ENCODE measurements at places on chromosomes 5 and 9.

- DNase-seq: no peak
These were observed 30.0 kb downstream of the S1PR3 start for GRCh38 chr9:89021154-89021803.

DNA sequence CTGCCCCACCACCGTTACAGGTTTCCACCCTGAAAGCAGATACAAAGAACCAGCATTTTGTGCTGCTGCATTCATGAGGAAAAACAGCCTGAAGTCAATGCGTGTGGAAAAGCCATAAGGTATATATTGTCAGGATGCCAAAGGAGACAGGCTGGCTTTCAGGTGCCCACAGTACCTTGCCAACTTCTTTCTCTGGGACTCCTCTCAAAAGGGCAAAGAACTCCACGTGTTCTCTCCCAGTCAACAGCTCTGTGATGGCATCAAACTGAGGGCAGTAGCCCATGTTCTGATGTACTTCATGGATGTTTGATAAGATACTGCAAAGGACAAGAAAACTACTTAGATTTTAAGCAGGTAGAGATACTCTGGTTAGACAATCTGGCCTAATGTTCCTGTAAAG, 24.3 kb downstream of the NIPSNAP3B start:
- DNase-seq: no peak

DNA sequence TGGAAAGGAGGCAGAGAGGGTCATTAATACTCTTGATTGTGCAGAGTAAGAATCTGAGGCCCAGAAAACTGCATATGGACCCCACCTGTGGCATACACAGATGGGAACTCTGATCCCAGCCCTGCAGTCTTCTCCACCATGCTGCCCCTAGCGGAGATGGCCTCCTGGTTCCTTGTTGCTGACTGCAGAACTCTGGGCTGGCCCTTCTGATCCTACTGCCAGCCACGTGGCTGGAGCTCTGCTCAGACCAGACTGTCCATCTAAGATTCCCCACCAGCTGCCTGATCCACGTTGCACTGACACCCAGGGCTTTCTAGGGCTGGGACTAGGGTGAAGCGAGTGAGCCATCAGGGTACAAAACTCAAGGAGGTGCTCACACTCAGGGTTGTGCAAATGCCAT, 245.7 kb upstream of the NR4A3 start:
- DNase-seq: no peak

- DNase-seq: no peak
These were observed 620.2 kb downstream of the ACTL7B start for GRCh38 chr9:108235609-108236008.

- no peak for DNase-seq
These were observed 4.0 kb upstream of the PTPDC1 start for GRCh38 chr9:94080249-94080648.

GRCh38 chr5:95543017-95543705, 11.6 kb downstream of the SKIC3 start:
- no peak for DNase-seq

DNA sequence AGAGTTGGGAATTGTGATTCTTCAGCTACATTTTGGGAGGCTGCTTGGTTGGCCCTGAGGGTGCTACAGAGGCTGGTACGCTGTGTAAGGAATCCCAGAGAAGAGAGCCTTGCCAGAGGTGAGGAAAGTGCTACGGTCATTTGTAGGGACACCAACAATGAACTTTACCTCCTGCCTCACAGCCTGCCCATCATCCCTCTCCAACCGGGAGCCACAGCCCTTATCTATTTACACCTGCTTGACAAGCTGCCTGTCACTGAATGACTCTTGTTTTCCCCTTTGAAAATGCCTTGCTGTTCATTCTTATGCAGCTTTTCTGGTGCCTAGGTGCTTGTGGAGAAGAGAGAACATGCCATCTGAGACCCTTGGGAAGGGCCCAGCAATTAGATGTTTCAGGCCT, 110.8 kb downstream of the PCSK1 start:
- no peak for DNase-seq

- no peak for DNase-seq
These were observed 248.3 kb downstream of the FBXL7 start for GRCh38 chr5:15748266-15748665.

- peak; percentile 26 for DNase-seq
These were observed 143.4 kb upstream of the KLF9 start for GRCh38 chr9:70557661-70558369.

DNA sequence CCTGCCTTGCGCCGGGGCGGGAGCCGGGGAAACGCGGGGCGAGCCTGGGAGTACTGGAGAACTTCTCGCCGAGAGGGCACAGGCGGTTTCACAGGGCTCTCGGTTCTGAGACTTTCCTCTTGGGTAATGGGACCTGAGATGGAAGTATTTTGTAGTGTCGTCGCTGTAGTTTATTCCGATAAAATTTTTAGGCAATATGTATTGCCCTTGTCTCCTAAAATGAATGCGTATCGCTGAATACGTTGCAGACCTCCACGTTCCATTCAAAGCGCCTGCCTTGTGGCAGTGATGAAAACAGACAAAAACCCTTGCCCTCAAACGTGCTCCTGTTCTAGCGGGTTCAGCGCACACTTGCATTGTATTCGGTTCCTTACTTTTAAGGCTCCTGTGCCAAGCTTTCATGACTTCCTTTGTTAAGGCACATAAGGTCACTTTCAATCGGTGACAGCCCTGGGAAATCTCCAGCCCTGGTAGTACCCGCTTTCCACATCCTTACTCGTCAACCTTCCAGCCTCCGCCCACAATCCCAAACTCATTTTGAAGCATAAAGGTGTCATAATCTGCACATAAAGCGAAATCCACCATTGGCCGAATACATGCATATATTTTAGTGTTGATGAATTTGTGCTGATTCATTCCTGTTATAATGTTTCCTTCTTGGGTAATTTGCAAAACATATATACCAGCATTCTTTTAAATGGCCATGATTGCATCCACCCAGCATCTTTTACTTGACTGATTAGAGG, 694 bp downstream of the RMI1 start:
- peak; percentile 47 for DNase-seq

GRCh38 chr5:175317872-175318271, 126.1 kb downstream of the DRD1 start:
- DNase-seq: no peak

DNA sequence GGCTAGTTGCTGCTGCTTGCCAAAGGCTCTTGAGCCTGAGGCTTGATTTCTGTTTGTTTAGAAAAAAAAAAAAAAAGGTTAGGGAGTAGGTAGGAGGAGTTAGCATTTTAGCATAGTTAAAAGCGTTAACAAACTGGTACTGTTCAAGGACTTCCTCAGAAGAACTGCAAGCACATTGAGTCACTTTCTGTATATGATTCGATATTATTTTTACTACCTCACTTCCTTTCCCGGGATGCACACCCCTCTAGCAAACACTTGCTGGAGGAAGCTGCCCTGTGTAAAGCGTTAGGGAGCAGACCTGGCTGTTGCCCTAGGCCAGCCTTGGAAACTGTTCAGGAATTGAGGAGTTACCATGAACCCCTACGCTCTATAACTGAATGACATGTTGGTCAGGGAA, 15.7 kb upstream of the CEP120 start:
- DNase-seq: no peak

DNA sequence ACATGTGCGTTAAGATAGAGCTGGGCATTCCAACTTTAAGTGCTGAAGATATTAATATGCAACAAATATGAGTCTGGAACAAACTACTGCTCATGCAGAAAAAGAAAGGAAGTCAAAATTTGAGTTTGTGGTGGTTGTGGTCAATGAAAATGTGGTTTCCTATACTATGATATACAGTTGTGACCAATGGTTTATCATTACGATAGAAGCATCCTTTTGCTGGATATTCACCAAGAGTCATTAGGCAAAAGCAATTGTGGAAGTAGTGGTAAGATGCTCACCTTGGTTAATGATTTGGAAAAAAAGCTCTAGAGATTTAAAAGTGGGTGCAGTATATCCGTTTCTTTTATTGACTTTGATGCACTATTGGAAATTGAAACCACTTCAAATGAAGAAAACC, 1007.0 kb downstream of the NR2F1-AS1 start:
- no peak for DNase-seq

DNA sequence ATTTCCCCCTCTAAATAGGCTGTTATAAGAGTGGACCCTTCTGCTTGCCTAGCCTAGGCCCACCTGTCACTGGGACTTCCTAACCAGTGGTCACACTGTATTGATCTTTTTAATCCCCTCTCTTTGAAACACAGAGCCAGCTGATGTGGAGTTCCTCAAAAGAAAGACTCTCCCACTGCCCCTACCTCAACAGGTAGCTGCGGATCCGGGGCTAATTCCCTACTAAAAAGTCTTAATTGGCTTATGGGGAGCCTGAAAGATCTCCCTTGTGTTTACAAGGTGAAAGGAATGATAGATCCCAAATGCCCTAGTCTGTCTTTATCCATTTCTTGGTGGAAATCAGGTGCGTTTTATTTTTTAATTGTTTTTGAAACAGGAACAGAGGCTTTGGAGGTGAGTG, 2.0 kb downstream of the NEUROG1 start:
- no peak for DNase-seq

DNA sequence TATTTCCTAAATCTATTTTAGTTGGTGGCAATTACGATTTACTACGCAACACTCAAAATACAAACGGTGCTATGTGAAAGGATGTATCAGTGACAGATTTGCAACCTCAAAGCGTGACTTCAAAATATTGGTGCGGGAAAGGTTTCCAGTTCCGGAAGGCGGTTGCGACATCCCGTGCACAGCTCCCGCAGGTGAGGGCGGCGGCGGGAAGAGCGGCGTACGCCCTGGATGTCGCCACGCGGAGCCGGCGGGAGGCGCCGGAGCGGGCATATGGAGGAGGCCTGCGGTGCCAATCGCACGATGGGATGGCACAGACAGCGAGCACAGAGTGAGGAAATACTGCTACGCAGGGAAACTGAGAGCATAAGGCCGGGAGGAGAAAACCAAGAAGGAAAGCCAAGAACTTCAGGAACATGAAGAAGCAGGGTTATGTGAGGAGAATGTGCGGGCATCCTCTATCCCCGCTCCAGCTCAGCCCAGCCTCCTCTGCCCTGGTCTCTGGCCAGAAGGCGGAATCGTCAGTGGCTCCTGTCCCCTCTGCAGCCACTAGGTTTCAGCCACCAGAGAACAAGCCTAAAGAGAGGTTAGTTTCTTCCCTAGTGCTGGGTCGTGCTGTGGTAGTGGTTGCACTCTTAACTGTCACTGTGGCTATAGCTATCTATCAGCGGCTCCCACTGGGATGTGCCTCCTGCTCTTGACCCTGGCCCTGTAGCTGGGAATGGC, 378.1 kb upstream of the TLE4 start:
- no peak for DNase-seq

- no peak for DNase-seq
These were observed 26.1 kb downstream of the MAP1B start for GRCh38 chr5:72133212-72133990.

DNA sequence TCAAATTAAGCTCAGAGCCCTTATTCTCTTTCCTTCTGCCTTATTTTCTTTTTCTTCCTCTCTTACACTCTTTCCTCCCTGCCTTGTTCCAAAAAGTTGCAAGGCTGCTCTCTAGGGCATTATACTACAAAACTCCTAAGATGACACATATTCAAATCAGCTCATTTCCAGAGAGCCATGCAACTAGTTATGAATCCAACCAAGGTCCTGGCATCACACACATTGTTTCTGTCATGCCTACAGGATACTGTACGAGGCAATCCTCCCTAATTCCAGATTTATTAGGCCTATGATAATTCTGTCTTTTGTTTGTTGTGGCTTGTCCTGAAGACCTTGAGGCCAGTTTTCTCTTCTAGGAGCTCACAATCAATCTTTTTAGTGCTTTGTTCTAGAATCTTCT, 87.0 kb upstream of the TBCA start:
- no peak for DNase-seq

DNA sequence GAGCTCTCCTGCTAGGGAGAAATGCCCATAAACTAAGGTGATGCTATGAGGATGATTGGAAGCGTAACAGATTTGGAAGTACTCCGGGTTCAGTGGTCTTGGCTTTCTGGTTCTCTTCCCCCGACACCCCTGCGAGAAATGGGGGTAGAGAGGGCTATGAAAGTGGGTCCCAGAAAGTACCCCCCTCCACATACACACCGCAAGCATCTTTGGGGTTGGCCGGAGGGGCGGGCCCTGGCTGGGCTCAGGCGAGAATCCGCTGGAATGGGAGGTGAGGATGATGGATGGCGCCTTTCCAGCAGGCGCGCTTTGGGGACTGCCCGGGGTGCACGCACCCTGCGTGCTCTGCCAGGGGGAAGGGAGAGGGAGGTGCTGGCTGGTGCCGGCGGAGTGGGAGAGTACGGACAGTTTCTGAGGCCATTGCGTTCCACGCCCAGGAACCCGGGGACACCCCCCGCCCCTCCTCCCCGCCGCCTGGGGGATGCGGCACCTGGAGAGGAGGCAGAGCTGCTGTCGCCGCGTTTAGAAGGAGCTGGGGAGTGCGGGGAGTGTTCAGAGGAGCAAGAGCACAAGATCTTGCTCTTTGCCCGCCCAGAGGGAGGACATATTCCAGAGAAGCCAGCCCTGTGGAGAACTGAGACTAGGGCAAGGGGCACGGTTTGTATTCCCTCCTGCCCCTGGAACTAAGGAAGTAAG, 1.9 kb downstream of the PCSK5 start:
- no peak for DNase-seq

DNA sequence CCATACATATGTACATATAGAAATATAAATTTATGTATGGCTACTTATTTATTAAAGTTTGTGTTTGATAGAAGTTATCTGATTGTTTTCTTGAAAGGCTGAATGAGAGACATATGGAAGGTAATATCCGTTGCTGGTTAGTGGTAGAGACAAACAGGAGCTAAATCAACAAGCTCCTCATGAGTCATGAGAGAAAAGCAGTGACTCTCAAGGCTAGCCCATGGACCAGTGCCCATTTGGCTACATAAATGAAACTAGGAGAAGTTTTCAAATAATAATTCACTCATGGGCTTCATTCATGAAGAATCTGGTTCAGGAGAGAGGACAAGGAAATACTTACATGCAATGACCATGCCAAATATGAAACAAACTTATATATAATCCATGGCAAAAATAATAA, 504.5 kb upstream of the ITGA1 start:
- no peak for DNase-seq

GRCh38 chr5:777756-778161, 6.8 kb downstream of the ZDHHC11B start:
- no peak for DNase-seq

- peak; percentile 43 for DNase-seq
These were observed 388 bp downstream of the ANKS6 start for GRCh38 chr9:98795970-98796363.

- DNase-seq: no peak
These were observed 30.1 kb downstream of the ZNF462 start for GRCh38 chr9:106893088-106893487.

- DNase-seq: no peak
These were observed 46.8 kb downstream of the APTX start for GRCh38 chr9:32954642-32955041.

- no peak for DNase-seq
These were observed 41.6 kb downstream of the TARS1 start for GRCh38 chr5:33482335-33482734.

DNA sequence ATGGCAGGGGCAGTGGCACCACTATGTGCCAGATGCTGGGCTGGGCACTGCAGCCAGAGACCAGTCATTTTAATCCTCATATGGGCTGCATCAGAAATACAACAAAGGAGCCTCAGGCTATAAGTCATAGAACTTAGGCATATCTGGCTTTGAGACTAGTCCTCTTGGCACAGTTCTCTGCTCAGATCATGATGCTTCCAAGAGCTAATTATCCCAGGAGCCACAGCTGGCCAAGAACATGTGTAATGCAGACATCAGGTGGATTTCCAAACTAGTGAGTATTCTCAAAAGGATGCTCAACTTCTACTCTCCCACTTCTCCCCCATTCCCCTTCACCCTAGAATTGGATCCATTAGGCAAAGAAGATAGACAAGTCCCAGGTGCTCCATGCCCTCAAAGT, 562.2 kb upstream of the TRPC7 start:
- DNase-seq: no peak

- no peak for DNase-seq
These were observed 193.6 kb downstream of the HSPA4 start for GRCh38 chr5:133245191-133246052.
